ENCODE measurements at places on chromosomes 2 and 18.

DNA sequence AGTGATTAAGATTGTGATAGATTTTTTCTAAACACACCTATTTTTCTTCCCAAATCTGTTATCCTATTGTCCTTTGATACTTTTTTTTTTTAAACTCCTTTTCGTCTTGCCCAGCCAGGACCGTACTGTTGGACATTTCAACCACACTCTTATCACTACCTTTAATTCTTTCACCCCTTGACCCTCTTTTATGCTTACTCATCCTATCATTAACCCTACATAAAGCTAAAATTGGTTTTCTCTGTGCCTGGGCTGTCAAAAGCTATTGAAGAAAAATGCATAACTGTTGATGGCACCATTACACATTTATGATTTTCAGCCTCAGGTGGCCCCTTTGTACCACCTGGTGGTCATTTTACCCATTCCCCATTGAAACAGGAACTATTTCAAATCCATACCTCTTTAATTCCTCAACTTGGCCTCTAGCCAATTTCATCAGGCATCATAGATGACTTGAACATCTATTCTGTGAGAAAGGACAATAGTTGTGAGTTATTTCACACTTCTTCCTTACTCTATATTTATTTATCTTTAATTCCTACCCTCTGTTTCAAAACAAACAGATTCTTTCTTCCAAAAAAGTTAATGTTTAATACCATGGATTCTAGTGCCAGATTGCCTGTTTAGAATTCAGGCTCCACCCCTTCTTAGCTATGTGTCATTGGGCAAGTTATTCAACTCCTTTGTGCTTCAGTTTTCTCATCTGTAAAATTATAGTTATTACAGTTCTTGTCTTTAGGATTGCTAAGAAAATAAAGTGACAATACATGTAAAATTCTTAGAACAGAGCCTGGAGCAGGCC lies 258.6 kb downstream of the CAMKMT start:
- no peak for DNase-seq

DNA sequence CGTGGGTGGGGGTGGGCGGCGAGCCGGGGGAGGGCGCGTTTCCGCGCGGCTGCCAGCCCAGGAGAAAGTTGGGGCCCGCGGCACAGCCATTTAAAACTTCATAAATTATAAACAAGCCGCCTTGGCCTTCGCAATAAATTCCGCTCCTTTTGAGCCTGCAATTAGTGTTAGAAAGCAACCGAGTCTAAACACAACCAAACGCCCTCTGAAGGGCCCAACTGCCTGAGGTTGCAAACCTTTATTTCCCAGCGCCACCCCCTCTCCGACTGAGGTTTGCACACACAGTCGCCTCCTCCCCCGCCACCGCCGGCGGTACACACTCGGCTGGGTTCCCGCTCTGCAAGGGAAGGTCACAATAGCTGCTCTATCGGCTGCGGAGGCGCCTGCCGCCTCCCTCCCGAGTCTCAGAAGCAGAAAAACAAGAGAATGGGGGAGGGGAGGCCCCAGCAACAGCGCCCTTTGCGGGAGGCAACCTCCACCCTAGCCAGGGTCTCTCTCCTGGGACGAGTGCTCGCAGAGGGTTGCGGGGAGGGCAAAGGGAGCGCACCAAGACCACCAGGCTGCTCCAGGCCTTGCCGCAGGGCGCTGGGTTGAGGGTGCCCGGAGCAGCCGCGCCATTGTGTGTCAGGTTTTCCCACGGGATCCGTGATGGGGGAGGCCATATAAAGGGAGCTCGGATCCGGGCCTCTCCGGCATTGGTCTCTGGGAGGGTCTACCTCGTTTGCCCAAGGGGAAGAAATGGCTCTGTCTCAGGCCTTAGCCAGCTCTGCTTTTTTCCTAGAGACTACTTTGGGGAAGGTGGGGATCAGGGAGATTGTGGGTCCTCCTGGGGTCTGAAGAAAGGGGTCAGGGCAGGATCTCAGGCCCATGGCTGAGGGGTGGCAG lies 13.4 kb upstream of the HOXD1 start:
- peak; percentile 71 for DNase-seq

- DNase-seq, result no peak
Observed at GRCh38 chr2:61100801-61101200, 35.1 kb downstream of the SANBR start.

DNA sequence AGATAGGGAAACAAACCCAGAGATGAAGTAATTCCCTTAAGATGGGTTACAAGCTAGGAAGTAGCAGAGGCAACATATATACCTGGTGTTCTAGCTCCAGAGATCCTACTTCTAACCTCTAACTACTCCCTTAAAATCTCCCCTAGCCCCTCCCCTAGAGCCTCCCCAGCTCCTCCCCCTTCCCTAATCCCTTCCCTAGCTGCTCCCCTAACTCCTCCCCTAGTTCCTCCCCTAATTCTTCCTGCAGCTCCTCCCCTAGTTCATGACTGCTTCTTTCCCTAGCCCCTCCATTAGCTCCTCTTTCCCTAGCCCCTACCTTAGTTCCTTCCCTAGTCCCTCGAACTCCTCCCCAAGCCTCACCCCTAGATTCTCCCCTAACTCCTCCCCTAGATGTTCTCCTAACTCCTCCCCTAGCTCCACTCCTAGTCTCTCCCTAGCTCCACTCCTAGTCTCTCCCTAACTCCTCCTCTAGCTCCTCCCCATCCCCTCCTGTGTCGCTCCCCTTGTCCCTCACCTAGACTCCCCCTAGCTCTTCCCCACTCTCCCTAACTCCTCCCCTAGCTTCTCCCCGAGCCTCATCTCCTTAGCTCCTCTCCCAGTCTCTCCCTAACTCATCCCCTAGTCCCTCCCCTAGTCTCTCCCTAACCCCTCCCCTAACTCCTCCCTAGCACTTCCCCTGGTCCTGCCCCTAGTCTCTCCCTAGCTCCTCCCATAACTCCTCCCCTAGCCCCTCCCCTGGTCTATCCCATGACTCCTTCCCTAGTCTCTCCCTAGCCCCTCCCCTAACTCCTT lies 108.9 kb downstream of the CD226 start:
- DNase-seq, result no peak

- DNase-seq, result no peak
Observed at GRCh38 chr2:230828272-230828961, 36.3 kb upstream of the ITM2C start.

DNA sequence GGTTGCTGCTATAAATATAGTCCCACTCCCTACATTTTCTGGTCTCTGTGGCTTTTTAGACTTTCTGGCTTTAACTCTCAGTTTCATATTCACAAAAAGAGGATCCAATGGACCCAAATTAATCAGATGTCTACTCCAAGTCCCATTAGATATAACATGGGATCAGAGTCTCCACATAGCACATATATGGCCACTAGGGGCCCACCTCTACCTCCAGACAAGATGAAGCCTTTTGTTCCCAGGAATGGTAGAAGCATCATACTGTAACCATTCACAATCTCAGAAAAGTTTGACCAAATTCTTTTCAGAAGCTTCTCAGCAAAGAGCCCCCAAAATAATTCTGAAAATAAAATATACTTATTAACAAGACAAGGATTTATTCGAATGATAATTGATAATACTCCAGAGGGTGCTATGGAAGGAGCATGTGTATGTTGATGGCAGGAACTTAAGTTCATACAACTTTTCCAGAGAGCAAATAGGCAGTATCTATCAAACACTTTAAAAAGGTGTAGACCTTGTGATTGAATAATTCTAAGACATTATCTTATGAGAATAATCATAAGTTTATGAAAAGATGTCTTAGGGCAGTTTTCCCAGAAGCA lies 382.3 kb upstream of the CRIM1 start:
- DNase-seq, result no peak

DNA sequence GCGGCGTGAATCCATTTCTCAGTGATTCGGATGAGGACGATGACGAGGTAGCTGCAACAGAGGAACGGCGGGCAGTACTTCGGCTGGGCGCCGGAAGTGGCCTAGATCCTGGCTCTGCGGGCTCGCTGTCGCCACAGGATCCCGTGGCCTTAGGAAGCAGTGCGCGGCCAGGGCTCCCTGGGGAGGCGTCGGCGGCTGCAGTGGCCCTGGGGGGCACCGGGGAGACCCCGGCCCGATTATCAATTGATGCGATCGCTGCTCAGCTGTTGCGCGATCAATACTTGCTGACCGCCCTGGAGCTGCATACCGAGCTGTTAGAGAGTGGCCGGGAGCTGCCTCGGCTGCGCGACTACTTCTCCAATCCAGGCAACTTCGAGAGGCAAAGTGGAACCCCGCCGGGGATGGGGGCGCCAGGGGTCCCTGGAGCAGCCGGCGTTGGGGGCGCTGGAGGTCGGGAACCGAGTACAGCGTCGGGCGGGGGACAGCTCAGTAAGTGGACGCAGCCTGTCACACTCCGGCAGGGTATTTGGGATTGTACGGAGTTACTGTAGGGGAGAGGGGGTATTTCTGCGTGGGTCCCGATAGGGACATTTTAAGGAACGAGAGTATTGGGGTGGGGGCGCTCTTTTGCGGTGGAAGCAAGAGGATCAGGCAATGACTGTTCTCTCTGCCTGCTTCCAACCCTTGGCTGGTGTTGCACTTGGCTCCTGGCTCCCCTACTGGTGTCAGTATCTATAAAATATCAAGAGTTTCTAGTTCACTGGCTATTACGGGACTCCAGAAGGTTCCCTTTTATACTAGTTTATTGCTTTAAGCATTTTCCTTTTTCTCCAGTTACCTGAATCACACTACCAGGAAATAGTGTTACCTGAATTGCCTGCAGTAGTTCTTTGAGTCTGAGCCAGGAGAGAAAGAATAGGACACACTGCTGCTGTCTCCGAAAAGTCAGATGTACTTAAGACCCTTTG lies 772 bp downstream of the RELCH start:
- peak; percentile 17 for DNase-seq

GRCh38 chr2:175964195-175964594 lies 37.9 kb downstream of the LNPK start:
- DNase-seq, result no peak

DNA sequence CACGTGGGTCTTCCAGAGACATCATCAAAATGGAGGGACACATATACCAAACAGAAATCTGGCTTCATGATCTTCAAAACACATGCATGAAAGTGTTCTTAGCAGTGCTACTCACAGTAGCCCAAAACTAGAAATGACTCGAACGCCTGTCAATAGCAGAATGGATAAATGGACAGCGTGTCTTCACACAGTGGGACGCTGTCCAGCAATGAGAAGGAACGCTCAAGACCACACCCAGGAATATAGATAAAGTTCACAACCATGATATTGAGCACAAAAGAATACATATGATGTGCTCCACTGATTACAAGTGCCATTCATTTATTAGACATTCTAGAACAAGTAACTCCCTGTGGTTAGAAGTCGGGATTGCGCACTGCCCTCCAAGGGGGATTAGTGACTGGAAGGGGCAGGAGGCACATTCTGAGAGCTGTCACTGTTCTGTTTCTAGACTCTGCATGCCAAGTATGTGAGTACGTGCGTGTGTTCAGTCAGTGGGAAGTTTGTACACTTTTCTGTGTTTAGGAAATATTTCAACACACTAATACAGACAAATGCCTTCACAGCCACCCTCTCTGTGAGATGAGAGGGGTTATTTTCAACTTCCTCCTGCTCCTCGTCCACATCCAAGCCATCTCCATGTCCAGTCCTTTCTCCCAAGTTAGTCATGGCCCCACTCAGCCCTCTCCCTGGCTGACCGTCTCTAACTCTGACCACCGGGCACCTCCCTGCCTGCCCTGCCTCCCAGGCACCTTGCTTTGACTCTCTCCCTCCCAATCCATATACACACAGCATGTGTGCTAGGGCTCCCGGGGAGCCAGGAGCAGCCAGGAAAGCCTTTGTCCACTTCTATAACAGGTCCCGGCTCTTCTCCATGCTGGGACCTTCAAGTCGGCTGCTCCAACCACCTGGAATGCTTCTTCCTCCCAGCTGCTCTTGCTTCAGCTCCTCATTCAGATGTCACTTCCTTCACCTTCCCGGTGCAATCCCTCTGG lies 26.9 kb upstream of the TNS1 start:
- no peak for DNase-seq

DNA sequence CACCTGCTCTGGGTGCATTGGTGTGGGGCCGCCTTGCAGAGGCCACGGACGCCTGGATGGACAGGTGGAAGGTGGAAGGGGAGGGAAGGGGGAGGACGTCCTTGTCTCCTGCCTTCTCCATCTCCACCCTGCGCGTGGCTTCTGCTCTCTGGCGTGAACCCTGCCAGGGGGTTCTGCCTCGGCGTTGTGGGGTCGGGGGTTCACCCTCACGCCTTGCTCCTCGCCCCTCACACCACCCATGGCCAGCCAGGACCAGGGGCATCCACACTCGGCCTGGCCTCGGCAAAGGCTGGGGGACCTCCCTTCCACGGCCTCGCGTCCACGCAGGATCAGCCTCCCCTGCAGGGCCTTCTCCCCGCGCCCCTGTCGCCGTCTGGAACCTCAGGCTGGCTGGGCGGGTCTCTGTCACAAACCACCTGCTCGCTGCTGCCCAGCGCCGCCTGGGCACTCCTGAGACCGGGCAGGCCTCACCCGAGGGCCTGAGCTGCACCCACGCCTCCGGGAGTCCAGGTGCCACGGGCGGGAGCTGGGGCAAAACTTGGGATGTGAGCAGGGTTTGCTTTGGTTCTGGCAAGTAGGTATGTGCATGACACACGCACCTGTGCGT lies 655.9 kb downstream of the GALR1 start:
- no peak for DNase-seq

- DNase-seq, result no peak
Observed at GRCh38 chr2:217601601-217602000, 401.2 kb downstream of the TNS1 start.

DNA sequence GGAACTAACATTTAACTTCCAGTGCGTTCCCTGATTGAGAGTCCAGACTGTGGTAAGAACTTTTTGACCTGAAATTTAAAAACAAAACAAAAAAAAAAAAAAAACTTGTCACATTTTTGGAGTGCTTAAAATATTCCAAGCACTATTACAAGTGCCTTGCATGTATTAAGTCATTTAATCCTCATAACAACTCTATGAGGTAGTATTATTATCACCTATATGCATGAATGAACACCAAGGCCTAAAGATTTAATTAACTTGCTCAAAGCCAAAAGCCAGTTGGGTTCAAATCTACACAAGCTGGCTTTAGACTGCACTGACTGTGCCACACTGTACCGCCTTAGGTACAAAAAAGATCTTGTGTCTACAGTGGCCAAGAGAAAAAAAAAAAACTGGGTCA lies 35.2 kb downstream of the METTL4 start:
- DNase-seq, result no peak

DNA sequence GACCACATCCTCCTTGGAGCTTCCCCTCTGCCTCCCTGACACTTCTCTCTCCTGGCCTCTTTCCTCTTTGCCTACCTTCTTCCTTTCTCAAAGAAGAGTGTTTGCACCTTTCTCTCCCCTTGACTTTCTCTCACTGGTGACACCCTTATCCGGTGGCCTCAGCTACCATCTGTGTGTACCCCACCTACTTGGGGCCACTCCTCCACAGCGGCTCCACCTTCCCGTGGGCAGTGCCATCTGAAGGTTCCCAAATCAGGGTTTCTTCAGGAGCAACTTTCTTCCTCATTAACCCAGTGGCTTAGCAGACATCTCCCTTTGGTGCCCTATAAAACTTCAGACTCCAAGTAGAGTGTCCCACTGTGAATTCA lies 5.3 kb upstream of the NCL start:
- DNase-seq, result no peak

Data from uterus (tissue), 4 donors.